G401 (cell line): ENCODE measurements at places on chromosomes 13 and 19. TPM values are rescaled to one million over a fixed set of nuclear protein-coding genes. Genes with fewer than 3 reads are reported as not detected.

DNA sequence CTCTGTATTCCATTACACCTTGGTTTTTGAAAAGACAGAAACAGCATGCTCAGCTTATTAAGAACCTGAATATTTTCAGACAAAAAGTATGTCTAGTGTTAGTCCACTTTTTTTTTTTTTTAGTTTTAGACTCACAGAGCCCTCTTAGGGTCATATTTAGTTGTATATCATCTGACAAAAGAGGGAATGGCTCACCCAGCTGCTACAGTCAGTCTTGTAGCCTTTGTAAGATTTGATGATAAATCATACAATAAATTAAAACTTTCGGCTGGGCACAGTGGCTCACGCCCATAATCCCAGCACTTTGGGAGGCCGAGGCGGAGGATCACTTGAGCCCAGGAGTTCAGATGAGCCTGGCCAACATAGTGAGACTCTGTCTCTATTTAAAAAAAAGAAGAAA lies 43.7 kb upstream of the LDLR start:
- DNase-seq, result no peak

- no peak for DNase-seq
Measured at GRCh38 chr13:111548301-111548700, 227.9 kb downstream of the TEX29 start.

SIGLEC8 gene
- total RNA-seq, result not detected in 2 replicates

EFNB2 gene
- 0.74 and 2.7 TPM in 2 replicates for total RNA-seq

DNA sequence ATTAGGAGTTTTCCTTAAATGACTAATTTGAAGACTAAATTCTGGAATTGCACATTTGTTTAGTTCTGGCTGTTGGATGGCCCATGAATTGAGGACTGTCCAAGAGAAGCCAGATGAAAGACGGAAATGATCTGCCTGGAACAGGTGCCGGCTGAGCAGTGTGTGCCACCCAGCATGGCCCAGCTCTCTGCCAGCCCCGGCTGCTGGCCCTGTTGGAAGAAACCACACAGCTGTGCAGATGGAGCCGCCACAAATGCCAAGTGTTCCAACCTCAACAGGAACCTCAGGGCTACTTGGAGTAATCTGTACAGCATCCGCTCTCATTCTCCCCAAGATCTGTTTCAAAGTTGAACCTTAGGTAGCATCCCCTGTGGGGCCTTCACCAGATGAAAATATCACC lies 67.0 kb upstream of the STARD13 start:
- no peak for DNase-seq

- DNase-seq, result no peak
Measured at GRCh38 chr13:45674908-45675307, 27.2 kb upstream of the CBY2 start.

GRCh38 chr13:33577007-33577406 lies 240.9 kb upstream of the RFC3 start:
- no peak for DNase-seq

- DNase-seq, result no peak
Measured at GRCh38 chr19:38979812-38980211, 4.3 kb upstream of the FBXO17 start.

- no peak for DNase-seq
Measured at GRCh38 chr13:73069206-73069805, 10.5 kb downstream of the KLF5 start.

- no peak for DNase-seq
Measured at GRCh38 chr13:72295153-72295552, 428.1 kb upstream of the DACH1 start.

DNA sequence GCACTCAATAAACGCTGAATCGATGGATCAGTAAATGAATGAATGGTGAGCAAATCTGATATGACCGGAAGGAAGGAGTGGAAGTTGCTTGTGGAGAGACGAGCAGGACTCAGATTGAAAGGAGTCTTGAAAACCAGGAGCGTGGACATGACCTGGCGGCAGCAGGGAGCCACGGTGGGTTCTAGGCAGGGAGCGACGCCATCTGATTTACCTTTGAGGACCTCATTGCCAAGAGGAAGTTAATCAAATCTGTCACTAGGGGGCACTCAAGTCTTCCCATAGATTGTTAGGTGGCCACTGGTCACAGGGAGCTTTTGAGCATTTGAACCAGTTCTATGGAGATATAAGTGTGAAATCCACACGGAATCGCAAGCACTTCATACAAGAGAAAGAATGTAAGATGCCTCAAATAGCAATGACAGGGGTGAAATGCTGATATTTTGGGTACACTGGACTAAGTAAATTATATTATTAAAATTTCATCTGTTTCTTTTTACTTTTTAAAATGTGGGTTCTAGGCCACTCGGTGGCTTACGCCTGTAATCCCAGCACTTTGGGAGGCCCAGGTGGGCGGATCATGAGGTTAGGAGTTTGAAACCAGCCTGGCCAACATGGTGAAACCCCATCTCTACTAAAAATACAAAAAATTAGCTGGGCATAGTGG lies 9.2 kb upstream of the FBN3 start:
- DNase-seq, result peak; percentile 92

CYP4F2 gene
- 2.3 and 6.3 TPM in 2 replicates for total RNA-seq

ATP4B gene
- not detected in 2 replicates for total RNA-seq

KASH5 gene
- total RNA-seq, result not detected in 2 replicates
